Activated T-helper 2 cell treated with anti-CD3 and anti-CD28 coated beads, Interferon-gamma antibody, Interleukin-2, Interleukin-4, amounts not matched to agents 10 μg/mL and 5 μg/mL and 100 μg/mL, durations not matched to agents 14 hours and 24 hours and 36 hours (primary cell): ENCODE measurements at places on chromosomes 12 and 14. TPM values are rescaled to one million over a fixed set of nuclear protein-coding genes. Genes with fewer than 3 reads are reported as not detected.

DNA sequence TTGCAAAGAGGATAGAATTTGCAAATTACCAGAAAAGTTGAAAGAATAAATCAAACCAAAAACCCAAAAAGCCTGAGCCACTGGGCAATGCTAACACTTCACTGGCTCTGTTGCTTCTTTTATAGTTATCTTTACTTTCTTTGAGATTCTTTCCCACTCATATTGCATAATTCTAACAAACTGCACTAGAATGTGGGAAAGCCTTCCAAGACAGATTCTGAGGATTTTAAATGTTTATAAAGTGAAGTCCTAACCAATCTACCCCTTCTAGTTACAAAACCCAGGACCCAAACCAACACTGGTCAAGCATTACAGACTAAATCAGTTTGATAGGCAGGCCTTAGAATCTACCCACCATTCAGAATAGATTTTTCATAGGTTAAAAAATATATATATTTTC lies 150.9 kb downstream of the MED13L start:
- H3K4me1 ChIP-seq: peaks cover 43% of the 10 kb centered on the region
- H3K4me3 ChIP-seq: no peak overlapping the region
- H3K36me3 ChIP-seq: no peaks in the 10 kb centered on the region
- no peak overlapping the region for H3K27ac ChIP-seq
- no peak for DNase-seq

- no peak overlapping the region for H3K4me3 ChIP-seq
- no peaks in the 10 kb centered on the region for H3K4me1 ChIP-seq
- no peak overlapping the region for H3K27ac ChIP-seq
- no peaks in the 10 kb centered on the region for H3K27me3 ChIP-seq
- H3K36me3 ChIP-seq: no peaks in the 10 kb centered on the region
- no peak for DNase-seq
Measured at GRCh38 chr14:82805892-82806825, 1272.5 kb upstream of the SEL1L start.

DNA sequence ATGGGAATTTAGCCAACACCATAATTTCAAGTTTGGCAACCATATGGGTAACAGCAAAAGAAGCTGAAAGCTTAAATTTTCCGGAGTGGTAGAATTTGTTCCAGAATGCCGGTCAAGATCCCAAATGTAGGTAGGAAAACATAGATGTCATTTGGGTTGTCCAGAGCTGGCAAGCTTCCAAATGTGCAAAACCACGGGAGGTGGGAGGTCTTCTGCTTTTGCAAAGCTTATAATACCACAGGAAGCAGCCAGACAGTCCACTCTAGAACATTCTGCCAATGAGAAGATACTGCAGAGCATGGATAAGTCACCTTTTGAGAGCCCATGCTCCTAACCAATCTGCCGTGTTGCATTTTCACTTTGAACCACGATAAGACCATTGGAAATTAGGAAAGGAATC lies 26.4 kb upstream of the BATF start:
- H3K4me1 ChIP-seq: peaks cover 72% of the 10 kb centered on the region
- no peak for DNase-seq
- peaks cover 3% of the 10 kb centered on the region for H3K36me3 ChIP-seq
- H3K27ac ChIP-seq: peak overlapping the region; percentile 96

DNA sequence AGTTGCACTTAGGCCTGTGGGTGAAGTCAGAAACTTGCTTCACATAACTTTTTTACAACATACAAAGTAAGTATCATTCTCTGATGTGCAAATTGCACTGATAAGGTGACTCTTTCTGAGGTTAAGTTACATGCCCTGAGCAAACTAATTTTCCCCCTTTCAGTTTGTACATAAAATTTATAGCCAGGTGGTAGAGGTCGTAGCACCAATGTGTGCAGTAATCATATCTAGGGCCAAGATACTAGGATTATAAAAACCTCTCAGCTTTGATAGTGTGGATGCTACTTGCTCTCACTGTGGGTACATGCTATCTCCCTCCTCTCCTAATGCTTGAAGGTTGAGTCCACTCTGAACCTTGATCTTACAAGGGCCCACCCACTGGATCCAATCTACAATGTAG lies 130.7 kb upstream of the CPNE8 start:
- no peak for DNase-seq
- no peaks in the 10 kb centered on the region for H3K36me3 ChIP-seq
- no peak overlapping the region for H3K4me3 ChIP-seq
- H3K27ac ChIP-seq: no peak overlapping the region
- no peaks in the 10 kb centered on the region for H3K27me3 ChIP-seq

- peaks cover 5% of the 10 kb centered on the region for H3K27me3 ChIP-seq
- H3K4me1 ChIP-seq: peaks cover 30% of the 10 kb centered on the region
- H3K4me3 ChIP-seq: no peak overlapping the region
- peaks cover 3% of the 10 kb centered on the region for H3K36me3 ChIP-seq
- peak overlapping the region; percentile 20 for H3K27ac ChIP-seq
- no peak for DNase-seq
Measured at GRCh38 chr12:59583003-59583712, 12.7 kb upstream of the SLC16A7 start.

- peaks cover 2% of the 10 kb centered on the region for H3K27me3 ChIP-seq
- no peaks in the 10 kb centered on the region for H3K4me1 ChIP-seq
- H3K36me3 ChIP-seq: no peaks in the 10 kb centered on the region
Measured at GRCh38 chr12:89906178-89906577, 197.5 kb upstream of the ATP2B1 start.

DNA sequence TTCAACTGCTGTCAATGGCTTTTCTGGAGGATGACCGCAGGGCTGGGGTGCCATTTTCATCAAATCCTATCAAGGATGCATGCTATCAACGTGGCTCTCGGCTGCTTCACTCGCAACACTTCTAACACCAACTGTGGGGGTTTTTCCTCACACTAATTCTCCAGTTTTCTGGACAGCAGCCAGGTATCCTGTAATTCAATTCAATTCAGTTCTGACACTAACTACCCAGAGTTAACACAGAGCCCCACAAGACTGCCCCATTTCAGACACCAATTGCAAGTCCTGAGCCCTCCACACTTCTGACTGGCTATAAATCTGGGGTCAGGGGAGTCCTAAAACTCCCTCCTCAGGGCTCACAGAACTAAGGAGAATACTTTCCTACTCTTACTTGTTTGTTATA lies 55.3 kb upstream of the TMCC3 start:
- H3K4me1 ChIP-seq: peaks cover 2% of the 10 kb centered on the region
- H3K27me3 ChIP-seq: peaks cover 22% of the 10 kb centered on the region
- H3K27ac ChIP-seq: no peak overlapping the region
- H3K36me3 ChIP-seq: no peaks in the 10 kb centered on the region
- no peak for DNase-seq

DNA sequence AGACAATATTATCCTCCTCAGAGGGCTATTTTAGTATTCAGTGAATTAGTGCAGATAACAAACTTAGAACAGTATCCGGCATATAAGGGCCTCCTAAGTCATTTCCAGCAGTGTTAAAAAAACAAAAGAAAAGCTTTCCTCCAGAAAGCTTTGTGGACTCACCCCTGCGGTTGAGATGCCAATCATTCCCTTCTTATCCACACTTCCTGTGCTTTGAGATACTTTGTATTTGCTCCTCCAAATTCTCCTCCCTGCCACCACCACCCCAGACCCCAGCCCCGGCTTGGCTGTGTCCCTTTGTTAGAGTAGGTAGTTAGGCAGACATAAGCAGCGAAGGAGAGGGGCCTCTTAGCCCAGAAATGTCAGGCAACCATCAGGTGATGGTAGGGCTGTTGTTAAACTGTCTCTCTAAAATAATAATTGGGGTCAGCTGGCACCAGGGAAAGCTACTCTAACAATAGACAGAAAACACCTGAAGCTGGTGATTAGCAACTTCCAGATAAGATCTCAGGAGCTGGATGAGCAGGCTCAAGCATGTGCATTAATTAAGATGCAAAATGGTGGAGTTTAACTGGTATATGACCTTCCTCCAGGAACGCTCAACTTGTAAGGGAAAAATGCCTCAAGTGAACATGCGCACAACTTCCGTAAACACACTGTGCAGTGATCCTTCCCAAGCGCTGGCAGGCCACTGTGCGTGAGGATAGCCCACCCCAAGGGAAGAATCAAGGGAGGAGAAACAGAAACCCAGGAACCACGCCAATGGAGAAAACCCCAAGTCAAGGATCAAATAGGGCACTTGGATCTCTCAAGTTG lies 152.1 kb upstream of the EEA1 start:
- peaks cover 2% of the 10 kb centered on the region for H3K4me1 ChIP-seq
- no peak overlapping the region for H3K27ac ChIP-seq
- no peak for DNase-seq

DNA sequence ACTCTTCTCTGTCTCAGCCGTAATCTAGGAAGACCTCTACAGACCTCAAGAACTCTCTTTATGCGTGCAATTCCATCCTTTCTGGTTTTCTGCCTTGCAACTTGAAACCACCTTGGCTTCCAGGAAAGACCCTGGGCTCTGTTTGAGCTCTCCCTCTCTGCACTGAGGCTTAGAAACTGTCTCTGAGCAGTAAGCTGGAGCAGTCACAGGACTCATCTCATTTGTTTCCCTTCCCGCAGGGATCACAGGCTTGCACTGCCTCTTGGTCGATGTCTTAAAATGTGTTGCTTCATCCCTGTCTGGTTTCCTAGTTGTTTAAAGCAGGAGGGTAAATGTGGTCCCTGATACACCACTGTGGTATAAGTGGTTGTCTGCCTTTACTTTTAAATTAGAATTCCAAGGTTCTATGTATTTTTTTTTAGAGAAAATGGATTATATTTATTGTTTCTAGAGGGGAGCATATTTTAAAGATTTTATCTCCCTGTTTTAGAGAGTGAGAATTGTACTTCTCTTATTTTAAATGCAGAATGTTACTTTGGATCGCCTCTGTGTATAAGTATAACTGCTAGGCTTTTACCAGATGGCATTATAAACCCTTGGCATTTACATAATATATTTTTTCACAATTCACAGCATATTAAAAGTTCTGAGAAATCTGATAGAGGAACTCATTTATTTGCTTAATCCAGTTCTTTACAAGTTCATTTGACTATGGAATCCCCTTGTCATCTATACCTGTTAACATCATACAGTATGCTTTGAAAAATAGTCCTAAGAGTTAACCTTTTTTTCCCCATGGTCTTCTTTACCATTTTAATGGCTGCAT lies 26.4 kb downstream of the EID3 start:
- H3K36me3 ChIP-seq: peaks cover 59% of the 10 kb centered on the region
- DNase-seq: no peak
- no peaks in the 10 kb centered on the region for H3K4me1 ChIP-seq
- H3K27ac ChIP-seq: no peak overlapping the region
- H3K4me3 ChIP-seq: no peak overlapping the region
- H3K27me3 ChIP-seq: no peaks in the 10 kb centered on the region

DNA sequence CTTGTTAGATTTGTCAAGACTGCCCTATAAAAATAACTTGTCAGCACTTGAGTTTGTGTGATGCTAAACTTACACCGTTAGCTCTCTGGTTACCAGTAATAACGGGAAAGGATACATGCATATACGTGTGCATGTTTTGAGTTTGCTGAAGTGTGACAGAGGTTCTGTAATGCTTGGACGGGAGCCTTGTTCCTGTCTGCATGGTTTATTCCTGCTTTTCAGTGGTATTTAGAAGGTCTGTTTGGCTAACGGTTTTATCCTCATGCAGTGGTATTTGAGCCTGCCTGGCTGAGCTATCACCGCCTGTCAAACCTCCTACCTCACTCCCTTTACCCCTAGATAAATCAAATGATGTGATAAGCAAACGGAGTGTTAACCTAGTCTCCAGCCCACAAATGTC lies 305.6 kb downstream of the GALC start:
- H3K4me1 ChIP-seq: no peaks in the 10 kb centered on the region
- DNase-seq: no peak
- H3K27me3 ChIP-seq: no peaks in the 10 kb centered on the region

- H3K4me1 ChIP-seq: peaks cover 2% of the 10 kb centered on the region
- H3K36me3 ChIP-seq: peaks cover 75% of the 10 kb centered on the region
- H3K27me3 ChIP-seq: no peaks in the 10 kb centered on the region
- no peak overlapping the region for H3K4me3 ChIP-seq
- no peak for DNase-seq
Measured at GRCh38 chr12:293199-293598, 30.6 kb upstream of the SLC6A13 start.

- H3K27me3 ChIP-seq: no peaks in the 10 kb centered on the region
- H3K36me3 ChIP-seq: peaks cover 8% of the 10 kb centered on the region
- peaks cover 23% of the 10 kb centered on the region for H3K4me1 ChIP-seq
- DNase-seq: no peak
- H3K4me3 ChIP-seq: no peak overlapping the region
Measured at GRCh38 chr14:103721334-103722120, 5.9 kb downstream of the ZFYVE21 start.

- H3K4me1 ChIP-seq: no peaks in the 10 kb centered on the region
- H3K36me3 ChIP-seq: no peaks in the 10 kb centered on the region
Measured at GRCh38 chr12:115166698-115167315, 482.8 kb upstream of the TBX3 start.

GRCh38 chr12:71780237-71780822 lies 25.7 kb downstream of the RAB21 start:
- H3K27ac ChIP-seq: no peak overlapping the region
- no peak overlapping the region for H3K4me3 ChIP-seq
- peaks cover 5% of the 10 kb centered on the region for H3K4me1 ChIP-seq
- H3K27me3 ChIP-seq: no peaks in the 10 kb centered on the region

GRCh38 chr14:31239741-31240140 lies 32.1 kb upstream of the HECTD1 start:
- H3K27ac ChIP-seq: no peak overlapping the region
- H3K27me3 ChIP-seq: no peaks in the 10 kb centered on the region
- no peaks in the 10 kb centered on the region for H3K36me3 ChIP-seq
- no peak overlapping the region for H3K4me3 ChIP-seq
- peaks cover 17% of the 10 kb centered on the region for H3K4me1 ChIP-seq
- no peak for DNase-seq

- H3K4me3 ChIP-seq: no peak overlapping the region
- no peak overlapping the region for H3K27ac ChIP-seq
- H3K36me3 ChIP-seq: no peaks in the 10 kb centered on the region
- peaks cover 25% of the 10 kb centered on the region for H3K27me3 ChIP-seq
Measured at GRCh38 chr14:22630066-22630465, 14.1 kb downstream of the OR6J1 start.

DNA sequence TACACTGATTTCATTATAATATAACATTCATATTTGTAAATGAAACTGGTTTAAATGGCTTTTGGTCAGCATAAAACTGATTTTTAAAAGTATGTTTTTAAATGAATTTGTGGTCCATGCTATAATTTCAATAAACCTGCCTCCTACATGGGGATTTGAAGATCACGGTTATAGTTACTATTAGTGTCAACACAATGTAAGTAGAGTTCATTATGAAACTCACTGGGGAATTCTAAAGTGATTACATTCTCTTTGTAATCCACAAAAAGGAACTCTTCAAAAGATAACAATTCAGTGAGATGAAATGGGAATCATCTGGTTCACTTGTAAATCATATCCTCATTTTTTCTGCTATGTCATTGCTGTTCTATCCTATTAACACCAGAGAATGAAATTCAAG lies 204.5 kb upstream of the G2E3 start:
- peak overlapping the region; percentile 78 for H3K27ac ChIP-seq
- DNase-seq: no peak
- no peaks in the 10 kb centered on the region for H3K36me3 ChIP-seq

The AKAP3 gene
- 0.55 and 0.71 TPM in 2 replicates for total RNA-seq

The FAM90A1 gene
- total RNA-seq: 0.14 and 0.25 TPM in 2 replicates

The TAS2R50 gene
- 1.0 and 1.1 TPM in 2 replicates for total RNA-seq

The SERPINA12 gene
- not detected in 2 replicates for total RNA-seq

The SYNE2 gene
- 15.2 and 16.1 TPM in 2 replicates for total RNA-seq

The SCN8A gene
- total RNA-seq: 0.25 and 0.39 TPM in 2 replicates

The SUPT16H gene
- total RNA-seq: 161 and 168 TPM in 2 replicates
